ENCODE measurements at places on chromosomes 4 and X.

DNA sequence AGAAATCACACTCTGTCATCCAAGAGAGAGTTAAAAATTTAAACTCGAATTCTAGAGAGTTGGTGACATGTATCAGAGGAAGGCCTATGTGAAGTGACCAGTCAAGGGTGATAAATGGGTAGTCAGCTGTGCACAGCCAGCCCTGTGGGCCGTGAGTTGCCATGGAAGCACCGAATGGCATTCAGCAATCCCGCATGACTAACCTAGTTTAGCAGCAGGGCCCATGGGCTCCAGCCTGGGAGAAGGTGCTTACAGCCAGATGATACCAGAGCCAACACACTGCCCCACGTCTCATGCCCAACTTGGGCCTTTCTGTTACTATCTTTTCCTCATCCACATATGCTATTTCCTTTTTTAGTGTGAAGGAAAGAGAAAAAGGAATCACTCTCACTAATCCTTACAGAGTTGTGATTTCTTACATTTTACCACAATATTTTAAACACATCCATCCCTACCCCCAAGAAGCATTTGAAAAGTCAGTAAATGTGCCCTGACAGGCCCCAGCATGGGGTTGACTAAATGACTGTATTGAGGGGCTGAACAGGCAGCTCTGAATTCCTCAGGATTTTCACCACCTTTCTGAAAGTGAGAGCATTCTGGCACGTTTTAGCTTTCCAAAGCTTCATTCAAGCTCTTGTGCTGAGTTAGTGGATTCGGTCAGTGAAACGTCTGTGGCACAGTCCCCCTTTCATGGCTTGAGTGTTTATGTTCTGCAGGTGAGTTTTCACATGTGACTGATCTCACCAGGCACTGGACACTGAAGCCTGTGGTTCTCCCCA lies 104.2 kb downstream of the AFF1 start:
- DNase-seq = no peak

- DNase-seq = no peak
Measured at GRCh38 chrX:153504445-153505016, 9.8 kb downstream of the BGN start.

DNA sequence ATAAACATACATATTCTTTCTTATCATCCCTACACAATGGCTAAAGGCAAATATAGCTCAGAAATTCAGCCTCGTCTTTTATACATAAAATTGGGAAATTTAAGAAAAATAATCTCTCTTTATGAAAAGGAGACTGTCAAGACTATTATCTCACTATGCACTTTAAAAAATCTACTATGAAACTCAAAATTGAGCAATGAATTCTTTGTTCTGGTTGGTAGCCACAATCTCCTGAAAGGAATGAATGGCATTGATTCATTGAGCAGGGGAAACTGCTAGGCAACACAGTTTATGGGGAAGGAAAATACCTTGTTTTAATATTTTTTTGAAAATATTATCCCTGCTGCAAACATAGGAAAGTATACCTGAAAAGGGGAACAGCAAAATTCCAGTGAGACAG lies 397.1 kb downstream of the RAB28 start:
- no peak for DNase-seq

DNA sequence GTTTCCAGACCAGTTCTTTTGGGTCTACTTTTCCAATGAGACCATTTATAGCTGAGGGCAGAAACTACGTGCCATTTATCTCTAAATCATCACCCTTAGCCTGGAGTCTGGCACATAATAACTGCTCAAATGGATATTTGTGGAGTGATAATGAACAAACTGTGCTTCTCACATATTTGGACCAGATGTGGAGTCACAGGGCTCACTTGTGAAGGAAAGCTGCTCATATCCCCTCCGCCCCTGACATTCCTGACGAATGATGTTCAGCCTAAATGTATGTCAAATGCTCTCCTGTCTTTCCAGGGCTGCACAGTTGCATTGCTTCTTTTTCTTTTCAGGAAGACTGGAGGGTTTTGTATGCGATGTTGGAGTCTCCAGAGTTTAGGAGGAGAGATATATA lies 110.1 kb downstream of the GBA3 start:
- no peak for DNase-seq

DNA sequence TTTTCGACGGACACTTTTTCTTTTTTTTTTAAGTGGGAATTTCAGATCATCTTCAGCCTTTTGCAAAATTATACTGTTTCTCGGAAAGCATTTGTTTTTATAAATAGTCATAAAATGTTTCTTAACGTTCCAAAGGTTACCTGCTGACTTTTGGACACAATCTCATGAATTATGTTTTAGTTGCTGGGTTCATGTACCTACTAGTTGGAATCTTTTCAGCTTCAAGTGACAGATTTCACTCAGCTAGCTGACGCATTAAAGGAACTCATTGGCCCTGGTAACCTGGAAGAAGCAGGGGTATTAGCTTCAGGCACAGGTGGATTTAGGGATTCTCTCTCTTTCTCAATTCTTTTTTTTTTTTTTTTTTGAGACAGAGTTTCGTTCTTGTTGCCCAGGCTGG lies 66.5 kb downstream of the TMEM131L start:
- DNase-seq = no peak

Data from mesenteric fat pad (tissue), 1 donor.